Kidney capillary endothelial cell (primary cell): ENCODE measurements at places on chromosomes 1 and 21.

- no peak for DNase-seq
Observed at GRCh38 chr1:109527846-109528695, 11.6 kb upstream of the GPR61 start.

- no peak for DNase-seq
Observed at GRCh38 chr1:119667173-119667572, 19.1 kb upstream of the ZNF697 start.

GRCh38 chr1:116515702-116516101 lies 55.1 kb downstream of the CD58 start:
- no peak for DNase-seq

- DNase-seq = no peak
Observed at GRCh38 chr21:29870814-29871213, 69.0 kb downstream of the GRIK1 start.

DNA sequence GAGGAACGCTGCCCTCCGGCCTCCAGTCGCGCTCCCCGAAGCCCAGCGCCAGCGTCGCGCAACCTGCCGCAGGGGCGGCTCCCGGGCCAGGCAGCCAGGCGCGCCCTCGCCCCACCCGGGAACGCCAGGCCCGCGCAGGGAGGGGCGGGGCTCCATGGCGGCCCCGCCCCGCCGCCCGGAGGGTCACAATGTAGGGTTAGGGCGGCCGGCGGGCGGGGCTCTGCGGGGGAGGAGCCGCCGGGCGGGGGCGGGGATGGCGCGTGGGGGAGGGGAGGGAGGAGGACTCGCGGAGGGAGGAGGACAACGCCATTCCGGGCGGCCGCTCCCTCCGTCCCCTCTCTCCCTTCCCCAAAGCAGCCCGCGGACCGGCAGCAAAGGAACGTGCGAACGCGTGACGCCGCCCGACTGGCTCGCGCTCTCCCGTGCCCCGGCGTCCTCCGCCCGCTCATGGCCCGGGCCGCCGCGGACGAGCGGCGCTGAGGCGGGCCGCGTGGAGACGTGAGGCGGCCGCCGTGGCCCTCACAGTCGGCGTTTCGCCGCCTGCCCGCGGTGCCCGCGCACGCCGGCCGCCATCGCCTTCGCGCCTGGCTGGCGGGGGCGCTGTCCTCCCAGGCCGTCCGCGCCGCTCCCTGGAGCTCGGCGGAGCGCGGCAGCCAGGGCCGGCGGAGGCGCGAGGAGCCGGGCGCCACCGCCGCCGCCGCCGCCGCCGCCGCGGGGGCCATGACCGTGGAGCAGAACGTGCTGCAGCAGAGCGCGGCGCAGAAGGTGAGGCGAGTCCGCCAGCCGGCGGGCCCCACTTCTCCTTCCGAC lies at the start of gene USP25:
TSS of gene USP25 (plus strand) at position 309 of the 810 bp plus-strand sequence. CDS start at position 721, 412 bp downstream.
- DNase-seq = peak; percentile 62

DNA sequence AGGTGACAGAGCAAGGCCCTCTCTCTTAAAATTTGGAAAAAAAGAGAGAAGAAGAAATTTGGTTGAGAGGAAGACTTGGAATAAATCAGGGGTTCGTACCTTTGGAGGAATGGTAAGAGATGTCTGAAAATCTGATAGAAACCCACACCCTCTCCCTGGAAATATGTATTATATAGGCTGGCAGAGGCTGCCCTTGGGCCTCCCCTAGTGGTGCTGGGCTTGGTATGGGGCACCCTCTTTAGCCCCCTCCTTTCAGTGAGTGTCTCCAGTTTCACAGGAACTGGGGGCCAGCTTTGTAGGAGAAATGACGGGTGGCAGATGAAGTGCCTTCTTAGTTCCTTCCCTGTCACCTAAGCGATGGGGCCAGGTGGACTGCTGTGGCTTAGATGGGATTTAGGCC lies 82.9 kb upstream of the SLC2A1 start:
- no peak for DNase-seq
